ENCODE measurements at places on chromosomes 2 and 18.

GRCh38 chr2:102034683-102035548 lies 43.2 kb downstream of the IL1R2 start:
- no peak for DNase-seq

DNA sequence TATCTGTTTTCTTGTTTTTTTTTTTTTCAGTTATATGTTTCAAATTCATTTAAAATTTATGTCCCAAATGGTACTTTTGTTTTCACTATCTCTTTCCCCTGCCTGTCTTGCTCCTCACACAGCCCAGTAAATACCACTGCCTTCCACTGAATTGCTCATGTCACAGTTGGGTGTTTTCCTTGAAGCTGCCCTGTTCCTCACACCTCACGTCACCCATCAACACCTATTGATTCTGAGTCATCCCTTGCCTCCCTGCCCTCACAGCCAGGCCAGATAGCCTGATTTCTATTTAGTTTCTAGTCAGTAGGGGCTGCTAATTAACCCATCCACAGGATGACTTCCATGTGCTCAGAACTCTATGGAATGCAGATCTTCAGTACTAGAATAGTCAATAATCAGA lies 25.3 kb downstream of the FSHR start:
- no peak for DNase-seq

DNA sequence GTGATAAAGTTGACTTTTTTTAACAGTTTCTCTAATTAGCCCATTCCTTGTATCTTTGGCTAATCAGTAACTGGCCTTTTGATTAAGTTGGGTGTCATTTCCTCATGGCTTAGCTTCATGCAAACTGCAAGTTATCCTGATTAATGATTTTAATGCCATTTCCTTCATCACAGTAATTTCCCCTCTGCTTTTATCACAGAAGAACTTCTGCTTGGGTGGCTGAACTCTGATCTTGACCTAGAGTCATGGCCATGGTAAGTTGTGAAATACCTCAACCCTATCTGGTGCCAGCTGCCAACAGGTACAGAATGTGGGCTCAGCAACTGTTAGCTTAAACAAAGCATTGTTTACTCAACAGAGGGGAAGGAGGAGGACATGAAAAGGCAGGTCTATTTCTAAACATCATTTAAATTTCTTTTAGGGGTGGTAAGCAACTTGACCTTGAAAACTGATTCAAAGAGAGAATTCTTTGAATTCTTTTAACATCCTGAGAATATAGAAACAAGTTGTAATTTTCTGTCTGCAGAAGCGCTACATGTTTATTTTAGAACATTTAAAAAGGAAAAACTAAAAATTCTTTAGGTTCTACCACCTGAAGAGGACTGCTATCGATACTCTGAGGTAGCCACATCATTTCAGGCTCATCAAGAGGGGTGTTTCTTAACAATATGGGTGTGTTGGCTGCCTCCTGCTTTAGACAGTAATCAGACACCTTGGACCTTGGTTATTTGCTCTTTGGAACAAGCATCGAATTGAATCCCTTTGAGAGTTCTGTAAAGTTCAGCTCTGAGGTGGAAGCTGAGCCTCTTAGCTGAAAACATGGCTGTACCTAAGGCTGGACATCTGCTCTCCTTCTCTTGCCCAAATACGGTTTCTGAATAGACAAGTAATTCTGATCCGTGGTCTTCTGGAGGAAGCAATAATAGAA lies 39.7 kb downstream of the ANXA4 start:
- no peak for DNase-seq

- DNase-seq, result no peak
These were observed 74.9 kb upstream of the KLF7 start for GRCh38 chr2:207240649-207241048.

DNA sequence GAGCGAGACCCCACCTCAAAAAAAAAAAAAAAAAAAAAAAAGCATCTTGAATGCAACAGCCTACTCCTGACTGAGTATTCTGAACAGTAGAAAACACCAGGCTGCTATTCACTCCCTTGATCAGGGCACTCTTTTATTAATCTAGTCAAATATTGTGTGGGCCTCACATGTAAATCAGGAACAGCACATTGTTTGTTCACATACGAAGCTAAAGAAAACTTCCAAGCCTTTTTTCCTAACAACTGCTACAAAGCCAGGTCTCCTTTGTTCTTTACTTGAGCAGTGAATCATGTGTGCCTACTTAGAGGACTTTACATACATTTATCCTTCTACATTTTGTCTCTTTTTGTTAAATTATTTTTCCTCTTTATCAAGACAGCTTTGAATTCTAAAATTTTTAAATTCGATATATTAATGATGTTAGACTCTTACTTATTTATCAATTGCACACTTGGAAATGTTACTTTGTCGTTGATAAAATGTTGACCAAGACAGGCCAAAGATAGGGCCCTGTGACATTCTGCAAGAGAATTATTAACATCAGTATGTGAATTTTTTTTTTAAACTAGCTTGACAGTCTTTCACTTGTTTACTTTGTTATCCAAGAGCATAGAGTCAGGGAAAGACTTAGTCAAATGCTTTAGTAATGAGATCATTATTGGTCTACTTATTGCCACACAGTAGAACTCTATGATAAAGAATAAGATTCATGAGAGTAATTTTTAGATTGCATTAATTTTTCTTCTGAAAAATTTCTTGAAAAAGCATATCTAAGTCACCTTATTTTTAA lies 13.2 kb downstream of the SPATS2L start:
- no peak for DNase-seq

DNA sequence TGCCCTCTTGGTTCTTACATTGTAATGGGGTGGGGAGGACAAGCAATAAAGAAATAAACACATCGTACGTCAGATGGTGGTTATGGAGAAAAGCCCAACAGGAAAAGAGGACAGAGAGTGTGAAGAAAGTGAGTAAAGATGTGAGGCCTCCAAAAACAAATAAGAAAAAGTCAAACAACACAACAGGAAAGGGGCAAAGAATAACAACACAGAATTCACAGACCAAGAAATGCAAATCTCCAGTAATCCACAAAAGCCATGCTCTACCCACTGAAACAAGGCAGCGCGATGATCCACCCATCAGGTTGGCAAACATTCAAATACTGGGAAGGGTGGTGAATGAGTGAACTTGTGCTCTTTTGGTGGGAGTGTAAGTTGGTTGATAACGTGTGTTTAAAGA lies 16.7 kb upstream of the DUSP2 start:
- DNase-seq, result no peak

GRCh38 chr2:55914786-55915185 lies 8.8 kb downstream of the EFEMP1 start:
- DNase-seq, result no peak

Data from esophagus squamous epithelium (tissue), 5 donors.